Stimulated activated CD8-positive, alpha-beta memory T cell treated with anti-CD3 and anti-CD28 coated beads, Interleukin-7, amount 100 ng/mL, for 48 hours (primary cell): ENCODE measurements at places on chromosomes 1 and 21.

DNA sequence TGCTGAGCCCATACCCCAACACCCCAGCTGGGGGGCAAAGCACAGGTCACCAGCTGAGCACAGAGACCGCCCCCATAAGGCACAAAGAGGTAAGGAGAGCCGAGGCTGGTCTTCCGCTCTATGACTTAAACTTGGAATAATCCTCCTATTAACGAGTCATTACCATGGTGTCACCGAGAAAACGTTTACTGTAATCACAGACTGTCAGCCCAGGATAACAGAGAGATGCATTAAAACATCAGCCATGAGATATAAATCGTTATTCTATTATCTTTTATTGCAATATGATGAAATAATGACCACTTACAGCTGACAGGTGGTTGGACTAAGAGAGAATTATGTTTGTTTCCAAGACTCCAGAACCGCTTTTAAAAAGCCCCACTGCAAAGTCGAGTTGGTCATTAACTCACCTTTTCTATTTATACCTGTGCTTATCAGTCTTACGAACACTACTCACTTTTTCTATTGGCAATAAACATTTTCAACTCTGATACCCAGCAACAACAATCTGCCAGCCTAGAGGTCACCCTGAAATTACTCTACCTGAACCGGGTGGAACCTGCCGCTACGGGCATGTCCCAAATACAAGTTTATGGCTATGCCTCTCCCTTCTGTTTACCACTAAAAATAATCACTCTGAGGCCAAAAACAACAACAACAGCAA, 21.5 kb downstream of the NPHP4 start:
- DNase-seq = no peak

GRCh38 chr1:4462831-4463484, 191.5 kb upstream of the AJAP1 start:
- no peak for DNase-seq

DNA sequence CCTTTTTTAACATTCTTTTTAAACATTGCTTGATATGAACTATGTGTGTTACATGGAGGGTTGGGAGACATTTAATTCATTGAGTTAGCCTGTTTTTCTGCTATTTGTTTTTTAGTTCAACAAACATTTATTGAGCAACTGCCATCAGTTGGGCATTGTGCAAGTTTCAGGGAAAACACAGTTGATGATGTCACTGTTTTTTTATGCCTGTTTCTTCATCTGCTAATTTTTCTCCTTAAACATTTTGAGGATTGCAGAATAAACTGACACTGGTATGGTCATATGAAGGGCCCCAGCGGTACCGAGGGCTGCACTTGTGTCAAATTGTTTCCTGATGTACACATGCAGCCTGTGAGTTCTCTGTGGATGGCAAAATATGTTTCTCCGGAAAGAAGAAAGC, 253.0 kb downstream of the FGGY start:
- DNase-seq = no peak

DNA sequence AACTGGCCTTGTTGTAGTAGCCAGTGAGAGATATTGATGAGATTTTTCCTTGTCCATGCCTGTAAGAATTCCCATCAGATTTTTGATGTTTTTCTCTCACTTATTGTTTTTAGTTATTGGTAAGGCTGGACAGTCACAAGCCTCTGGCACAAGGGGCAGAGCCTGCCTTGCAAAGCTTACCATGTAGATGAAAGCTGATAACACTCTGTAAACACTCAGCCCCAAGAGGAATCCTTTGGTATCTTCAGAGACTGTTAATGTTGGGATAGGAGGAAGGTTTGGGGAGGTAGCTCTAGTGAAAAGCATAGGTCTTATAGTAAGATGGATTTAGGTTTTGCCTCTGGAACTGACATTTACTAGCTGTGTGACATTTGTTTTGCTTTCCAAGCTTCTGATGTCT, 37.7 kb downstream of the MARK1 start:
- no peak for DNase-seq

GRCh38 chr21:44815852-44816628, 1.8 kb downstream of the SUMO3 start:
- DNase-seq = no peak

DNA sequence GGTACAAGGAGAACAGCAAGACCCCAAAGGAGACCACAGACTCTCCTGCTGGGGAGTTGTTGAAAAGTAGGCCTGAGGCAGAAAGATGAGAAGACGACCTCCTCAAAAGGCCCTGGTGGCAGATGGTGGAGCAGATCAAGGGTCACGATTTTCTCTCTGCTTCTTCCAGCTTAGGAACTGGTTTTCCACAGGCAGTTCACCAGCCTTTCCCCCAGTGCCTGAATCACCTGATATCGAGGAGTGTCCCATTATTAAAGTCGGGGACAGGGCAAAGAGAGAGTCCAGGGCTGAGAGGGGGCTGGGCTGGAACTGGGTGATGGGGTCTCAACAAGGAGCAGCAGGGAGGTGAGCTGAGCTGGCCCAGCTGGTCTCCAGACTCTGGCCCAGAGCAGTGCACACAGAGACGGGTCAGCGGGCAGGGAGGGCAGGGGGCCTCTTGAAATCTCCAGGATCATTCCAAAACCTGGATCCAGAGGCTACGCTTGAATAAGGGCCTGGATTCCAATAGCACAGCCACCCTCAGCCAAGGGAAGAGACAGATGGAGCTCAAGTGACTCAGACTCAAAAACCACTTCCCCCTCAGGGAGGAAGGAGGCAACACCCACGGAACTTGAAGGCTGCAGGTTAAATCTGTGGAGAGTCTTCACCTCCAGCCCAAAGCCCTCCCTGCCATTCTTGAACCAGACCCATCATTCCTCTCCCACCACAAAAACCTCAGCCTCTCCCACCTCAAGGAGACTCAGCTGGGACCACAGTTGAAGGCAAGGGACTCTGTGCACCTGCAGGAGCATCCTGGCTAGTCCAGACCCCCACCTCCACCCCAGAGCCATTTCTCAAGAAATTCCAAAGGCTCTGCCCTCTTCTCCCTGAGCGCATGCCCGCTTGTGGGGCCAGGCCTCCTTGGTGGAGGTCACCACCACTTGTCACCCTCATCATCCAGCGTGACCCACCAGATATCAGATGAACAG, at the start of gene S100A5:
TSS of gene S100A5 (minus strand) at position 541 of the 968 bp plus-strand sequence. CDS start 743 bp downstream, outside the sequence.
- DNase-seq = no peak

GRCh38 chr1:26705788-26706311, 10.0 kb downstream of the ARID1A start:
- no peak for DNase-seq

GRCh38 chr21:27448960-27449359, 482.1 kb upstream of the ADAMTS5 start:
- no peak for DNase-seq

DNA sequence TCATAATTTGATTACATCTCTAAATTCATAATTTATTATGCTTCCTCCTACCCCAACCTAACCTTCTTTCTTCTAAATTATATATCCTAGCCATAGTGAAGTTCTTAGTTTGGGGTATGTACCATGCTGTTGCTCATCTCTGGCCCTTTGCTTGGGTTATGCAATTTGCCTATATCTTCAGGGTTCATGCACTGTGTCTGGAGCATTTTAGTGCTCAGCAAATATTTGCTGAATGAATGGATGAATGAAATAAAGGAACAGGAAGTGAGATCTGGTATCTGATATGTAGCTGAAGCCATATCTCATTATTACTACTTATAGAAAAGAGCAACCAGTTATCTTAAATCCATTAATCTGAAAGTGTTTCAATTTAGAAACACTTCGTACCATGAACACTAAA, 137.6 kb downstream of the GPATCH2 start:
- DNase-seq = no peak

GRCh38 chr21:36134803-36135390, at the start of gene CBR3:
Gene CBR3, plus strand, starts transcription at chr21:36135079. Its CDS starts 114 bp downstream, at chr21:36135193.
- no peak for DNase-seq

DNA sequence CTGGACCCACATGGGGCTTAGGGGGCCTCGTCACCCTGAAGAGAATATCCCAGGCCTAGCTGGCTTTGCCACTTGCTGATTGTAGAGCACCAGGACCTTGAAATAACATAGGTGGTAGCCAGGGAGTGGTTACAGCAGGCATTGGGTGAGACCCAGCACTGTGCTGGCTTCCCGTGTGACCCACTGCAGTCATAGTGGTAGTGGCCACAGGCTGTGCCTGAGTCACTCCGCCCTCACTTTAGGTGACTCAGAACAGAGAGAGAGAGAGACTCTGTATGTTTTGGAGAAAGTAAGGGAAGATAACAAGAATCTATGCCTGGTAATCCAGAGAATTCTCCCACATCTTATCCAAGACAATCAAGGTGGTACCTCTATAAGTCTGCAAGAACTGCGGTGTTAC, 98.7 kb upstream of the LHX8 start:
- DNase-seq = no peak

- no peak for DNase-seq
These were observed 7.0 kb downstream of the DCST2 start for GRCh38 chr1:155026588-155026987.

DNA sequence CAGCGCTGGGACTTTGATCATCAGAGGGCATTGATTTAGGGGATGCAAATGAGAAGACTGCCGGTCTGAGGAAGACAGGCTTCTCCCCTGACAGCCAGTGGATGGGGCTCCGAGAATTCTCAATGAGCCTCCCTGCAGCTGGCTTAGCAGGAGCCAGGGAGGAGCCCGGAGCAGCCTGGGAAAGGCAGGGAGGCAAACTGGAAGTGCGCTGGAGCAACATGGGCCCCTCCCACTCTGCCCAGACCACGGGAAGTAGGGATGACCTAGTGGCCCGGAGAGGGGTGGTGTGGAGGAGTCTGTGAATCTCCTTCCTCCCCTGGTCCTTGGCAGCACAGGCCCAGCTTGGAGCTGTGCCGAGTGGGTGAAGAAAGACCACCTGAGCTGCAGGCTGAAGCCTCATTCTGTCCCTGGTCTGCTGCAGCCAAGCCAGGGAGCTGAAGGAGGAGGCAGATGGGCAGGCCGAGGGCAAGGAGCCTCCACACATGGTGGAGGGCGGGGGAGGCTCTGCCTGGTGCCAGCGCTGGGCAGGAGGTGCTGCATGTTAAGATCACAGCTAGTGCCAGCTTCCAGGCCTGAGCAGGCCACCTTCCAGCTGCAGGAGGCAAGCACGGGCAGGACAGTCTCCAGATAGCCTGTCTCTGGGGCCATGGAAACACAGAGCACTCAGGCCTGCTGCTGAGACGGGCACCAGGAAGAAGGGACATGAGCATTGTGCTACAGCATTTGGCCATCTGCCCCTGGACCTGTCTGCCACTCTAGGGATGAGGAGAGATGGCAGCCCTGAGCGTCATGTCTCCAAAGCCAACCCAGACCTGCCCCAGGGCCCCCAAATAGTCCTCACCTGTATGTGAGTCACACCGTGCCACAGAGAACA, 12.2 kb upstream of the CLSTN1 start:
- DNase-seq = no peak

GRCh38 chr1:12343823-12344487, 114.1 kb downstream of the VPS13D start:
- DNase-seq = no peak

GRCh38 chr1:203175827-203176241, 208 bp upstream of the MYBPH start:
- DNase-seq = no peak

GRCh38 chr1:7733276-7733675, 37.8 kb upstream of the VAMP3 start:
- no peak for DNase-seq

GRCh38 chr1:14954210-14954609, 199.3 kb upstream of the TMEM51 start:
- no peak for DNase-seq

DNA sequence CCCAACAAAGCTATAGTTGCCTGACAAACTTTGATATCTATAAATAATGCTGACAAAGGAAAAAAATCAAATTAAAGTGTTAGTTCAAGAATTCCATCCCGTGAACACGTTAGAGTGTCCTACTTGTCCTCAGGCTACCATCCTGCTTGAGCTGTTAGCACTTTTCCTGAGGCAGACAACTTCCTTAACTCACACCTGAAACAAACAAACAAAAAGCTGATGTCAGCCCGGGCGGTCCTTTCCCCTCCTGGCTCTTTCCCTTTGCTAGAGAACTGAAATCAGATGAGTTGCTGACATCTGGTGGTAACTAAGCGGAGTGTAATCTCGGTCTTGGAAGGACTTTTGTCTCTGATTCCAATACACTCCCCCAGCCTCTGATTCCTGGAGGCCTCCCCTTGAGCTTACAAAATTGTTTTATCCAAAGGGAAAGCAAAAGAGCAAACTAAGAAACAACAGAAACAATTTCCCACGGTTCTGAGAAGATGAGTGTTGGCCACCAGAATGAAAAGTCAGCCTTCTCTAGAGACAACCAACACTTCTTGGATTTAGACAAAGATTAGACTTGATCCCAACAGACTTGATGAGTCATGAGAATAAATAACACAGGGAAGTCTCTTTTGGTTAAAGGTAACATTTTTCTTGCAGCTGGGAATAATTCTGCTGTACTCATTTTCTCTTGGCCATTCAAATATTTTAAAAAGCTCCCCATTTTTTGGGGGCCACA, 135.4 kb downstream of the PROX1 start:
- no peak for DNase-seq

DNA sequence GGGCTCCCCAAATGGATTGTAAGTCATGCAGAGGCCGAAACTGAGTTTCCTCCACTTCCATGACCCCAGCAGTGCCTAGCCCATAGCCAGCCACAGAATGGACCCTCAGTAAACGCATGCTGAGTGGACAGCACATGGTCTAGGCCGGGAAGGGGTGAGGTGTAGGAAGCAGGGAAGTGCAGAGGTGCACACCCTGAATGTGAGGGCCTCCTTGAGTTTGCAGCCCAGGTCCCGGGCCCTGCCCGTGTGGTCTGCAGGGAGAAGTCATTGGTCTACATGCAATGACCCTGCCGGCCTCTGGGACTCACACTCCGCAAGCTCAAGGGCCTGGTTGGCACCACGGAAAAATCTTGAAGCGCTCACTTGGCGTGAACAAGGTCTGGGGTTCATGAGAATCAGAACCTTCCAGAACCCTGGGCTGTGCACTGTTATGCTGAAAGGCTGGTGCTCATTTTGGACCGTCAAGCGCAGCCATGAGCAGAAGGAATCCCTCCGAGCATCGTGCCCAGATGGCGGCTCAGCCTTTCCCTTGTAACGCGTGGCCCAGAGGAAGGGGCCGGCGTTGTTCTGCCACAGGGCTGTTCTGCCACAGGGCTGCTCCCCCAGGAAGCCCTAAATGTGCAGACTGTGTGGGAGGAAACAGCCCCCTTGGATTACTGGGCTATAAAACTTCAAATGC, 66.4 kb downstream of the PSMG1 start:
- DNase-seq = no peak

DNA sequence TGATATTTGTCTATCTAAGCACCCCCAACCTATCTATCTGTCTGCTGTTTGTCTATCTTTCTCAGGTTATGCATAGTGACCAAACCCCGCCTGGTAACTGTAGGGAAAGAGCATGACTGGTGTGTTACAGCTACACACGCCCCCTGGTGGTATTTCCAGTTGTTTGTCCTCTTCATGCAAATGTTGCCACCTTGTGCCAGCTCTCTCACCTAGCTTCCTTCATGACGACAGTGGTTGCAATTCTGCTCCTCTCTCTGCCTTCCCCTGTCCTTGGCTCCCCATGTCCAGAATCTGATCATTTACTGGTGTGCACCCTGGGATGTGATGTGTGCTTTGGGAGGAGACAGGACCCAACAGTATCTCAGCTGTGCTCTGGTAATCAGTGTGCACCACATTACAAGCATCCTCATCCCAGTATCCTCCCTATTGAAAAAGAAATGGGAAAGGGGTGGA, 8.1 kb upstream of the INKA2 start:
- peak; percentile 68 for DNase-seq
